ENCODE measurements at places on chromosomes 3 and 15.

DNA sequence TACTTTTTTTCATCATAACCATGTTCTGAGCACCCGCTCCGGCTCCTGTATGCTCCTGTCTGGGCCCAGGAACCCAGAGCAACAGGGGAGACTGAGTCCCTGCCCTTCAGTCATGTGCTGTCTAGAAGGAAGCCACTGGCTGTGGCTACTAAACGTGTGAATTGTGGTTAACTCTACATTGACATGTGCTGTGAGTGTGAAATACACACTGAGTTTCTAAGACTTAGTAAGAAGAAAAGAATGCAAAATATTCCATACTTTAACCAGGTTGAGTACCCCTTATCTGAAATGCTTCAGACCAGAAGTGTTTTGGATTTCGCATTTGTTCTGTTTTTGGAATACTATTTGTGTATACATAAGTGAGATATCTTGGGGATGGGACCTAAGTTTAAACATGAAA, 42.8 kb upstream of the CGNL1 start:
- DNase-seq: no peak

GRCh38 chr15:63381301-63382204, at the start of gene CA12:
Gene CA12, minus strand, starts transcription at chr15:63381846. Its CDS starts 126 bp downstream, at chr15:63381720.
- no peak for DNase-seq

- no peak for DNase-seq
These were observed 166.3 kb downstream of the NECTIN3 start for GRCh38 chr3:111237946-111238345.

GRCh38 chr3:14175383-14176037, 2.9 kb downstream of the XPC start:
- peak; percentile 62 for DNase-seq

DNA sequence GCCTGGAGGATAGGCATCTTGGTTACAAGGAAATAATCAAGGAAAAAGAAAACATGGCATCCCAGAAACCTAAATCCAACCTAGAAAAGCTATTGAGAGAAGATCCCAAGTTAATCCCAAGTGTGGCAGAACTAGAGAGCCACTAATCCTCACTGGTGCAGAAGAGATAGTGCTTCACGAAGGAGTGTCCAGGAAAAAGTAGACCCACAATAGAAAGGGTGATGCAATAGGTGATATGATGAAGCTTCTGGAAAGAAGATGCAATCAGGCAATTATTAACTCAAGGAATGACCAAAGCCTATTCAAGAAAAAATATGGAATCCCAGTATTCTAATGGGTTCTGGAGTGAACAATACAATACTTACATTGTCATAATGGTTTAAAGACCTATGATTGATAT, 95.2 kb downstream of the AQP9 start:
- DNase-seq: no peak

GRCh38 chr3:66004244-66004643, 34.5 kb downstream of the MAGI1 start:
- DNase-seq: no peak

DNA sequence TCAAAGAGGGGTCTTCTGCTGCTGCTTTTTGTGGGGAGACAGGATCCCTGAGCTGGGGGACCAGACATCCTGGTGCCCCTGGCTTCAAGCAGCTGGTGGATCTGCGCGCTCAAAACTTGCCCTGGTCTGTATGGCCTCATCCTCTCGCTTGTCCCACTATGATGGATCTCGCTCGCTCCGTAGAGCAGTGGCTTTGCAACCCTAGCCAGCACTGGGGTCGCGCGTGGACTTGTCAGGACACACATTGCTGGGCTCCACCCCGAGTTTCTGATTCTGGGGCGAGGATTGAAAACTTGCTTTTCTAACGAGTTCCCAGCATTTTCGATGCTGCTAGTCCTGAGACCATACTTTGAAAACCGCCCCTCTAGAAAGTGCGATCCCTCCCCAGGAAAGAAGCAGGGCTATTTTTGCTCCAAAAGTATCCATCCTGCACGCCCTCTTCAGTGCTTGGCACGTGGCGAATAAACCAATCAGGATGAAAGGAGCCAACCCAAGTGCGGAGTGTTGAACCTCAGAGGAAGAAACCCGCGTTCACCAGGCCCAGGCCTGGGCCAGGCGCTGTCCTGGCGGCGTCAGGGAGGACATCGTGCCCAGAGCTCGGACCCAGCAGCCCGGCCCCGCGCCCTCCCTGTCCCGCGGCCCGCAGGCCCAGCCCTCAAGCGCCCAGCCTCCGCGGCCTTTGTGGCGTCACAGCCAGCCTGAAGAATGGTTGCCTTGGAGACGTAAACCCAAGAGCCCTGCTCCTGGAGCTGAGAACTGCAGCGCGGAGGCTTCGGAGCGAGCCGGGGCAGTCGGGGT, at the start of gene CFAP100:
Gene CFAP100, plus strand, starts transcription at position 731 of the 798 bp plus-strand sequence. CDS start 1,092 bp downstream, outside the sequence.
- no peak for DNase-seq

DNA sequence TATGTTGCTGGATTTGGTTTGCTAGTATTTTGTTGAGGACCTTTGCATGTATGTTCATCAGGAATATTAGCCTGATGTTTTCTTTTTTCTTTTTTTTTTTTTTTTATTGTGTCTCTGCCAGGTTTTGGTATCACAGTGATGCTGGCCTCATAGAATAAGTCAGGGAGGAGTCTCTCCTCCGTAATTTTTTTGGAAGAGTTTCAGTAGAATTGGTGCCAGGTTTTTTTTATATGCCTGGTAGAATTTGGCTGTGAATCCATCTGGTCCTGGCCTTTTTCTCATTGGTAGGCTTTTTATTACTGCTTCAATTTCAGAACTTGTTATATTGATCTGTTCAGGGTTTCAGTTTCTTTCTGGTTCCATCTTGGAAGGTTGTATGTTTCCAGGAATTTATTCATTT, 165.8 kb downstream of the VPS8 start:
- no peak for DNase-seq

GRCh38 chr3:39755100-39755499, 54.3 kb upstream of the MYRIP start:
- DNase-seq: no peak

DNA sequence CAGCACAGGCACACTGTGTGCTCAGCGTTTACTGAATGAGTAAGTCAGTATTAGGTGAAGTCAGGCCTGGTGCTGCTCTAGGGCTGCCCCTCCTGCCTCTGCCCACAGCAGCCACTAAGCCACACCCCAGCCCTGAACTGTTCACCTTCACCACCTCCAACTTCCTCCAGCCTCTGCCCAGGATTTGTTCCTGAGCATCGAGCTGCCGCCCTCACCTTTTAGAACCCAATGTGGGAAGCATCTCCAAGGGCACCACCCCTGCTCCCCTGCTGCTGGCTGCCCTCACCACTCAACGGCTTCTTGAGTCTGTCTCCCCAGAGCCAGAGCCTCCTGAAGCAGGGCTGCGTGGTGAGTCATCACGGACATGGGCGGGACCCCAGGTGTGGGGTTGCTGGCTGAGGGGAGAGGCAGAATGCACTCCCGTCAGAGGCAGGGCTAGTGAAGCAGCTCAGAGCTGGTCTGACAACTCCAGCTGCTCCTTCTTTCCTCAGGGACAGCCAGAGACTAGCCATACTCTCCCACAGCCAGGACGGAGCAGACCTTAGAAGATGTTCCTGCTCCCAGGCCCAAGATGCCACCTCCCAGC, 5.8 kb downstream of the HYAL2 start:
- DNase-seq: no peak

DNA sequence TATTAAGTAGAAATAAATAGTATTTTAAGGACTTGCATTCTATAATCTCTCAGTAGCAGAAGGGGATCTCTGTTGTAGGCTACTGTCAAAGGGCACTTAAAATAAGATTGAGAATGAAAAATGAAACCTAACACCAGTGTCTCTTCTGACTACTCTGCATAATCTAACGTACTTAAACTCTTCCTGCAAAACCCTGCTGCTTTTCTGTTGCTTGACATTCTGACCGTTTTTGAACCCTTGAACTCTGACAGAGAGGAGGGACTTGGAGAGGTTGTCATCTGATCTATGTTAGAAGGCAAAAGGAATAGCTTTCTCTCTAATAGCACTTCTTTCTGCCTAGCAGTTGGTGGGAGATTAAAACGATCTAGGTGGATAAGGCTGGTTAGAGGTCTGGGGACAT, 204.6 kb downstream of the ZIC1 start:
- no peak for DNase-seq

GRCh38 chr3:158105710-158106253, 438 bp downstream of the SHOX2 start:
- no peak for DNase-seq

GRCh38 chr15:53115563-53115962, 325.4 kb upstream of the ONECUT1 start:
- no peak for DNase-seq

- DNase-seq: no peak
These were observed 98.8 kb upstream of the HACD2 start for GRCh38 chr3:123683505-123684154.

DNA sequence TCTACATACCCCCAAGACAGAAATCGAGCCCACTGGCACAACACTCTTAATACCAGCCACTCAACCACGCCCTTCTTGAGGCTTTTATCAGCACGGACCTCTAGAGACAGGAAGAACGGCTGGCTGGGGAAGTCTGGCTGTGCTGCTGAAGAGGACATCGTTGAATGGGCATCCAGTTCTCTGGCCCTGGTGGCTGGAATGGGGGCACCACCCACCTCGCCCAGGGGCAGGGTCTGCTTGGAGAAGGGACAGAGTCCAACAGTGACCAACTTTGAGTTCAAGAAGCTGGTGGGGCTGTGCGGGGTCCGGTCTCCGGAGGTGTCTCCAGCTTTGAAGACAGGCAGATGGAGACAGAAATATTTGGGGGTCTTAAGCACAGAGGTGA, 77.5 kb downstream of the ATP10A start:
- peak; percentile 10 for DNase-seq

DNA sequence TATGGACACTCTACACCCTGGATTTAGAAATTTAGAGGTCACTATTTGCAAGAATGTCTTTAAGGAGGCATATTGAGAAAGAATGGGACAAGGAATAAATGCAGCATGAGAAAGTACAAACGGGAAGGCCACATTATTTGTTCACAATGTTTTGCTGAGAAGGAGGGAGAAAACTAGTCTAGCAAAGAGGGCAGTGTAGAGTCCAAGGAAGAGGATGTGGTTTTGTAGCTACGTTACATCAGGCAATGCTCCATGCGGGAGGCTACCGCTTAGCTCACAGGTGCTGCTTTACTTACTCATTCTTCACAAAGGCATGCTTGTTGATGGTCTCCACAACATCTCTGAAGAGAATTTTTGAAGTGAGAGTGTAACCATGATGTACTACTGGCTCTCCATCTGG, 191.1 kb downstream of the PLCH1 start:
- DNase-seq: no peak

GRCh38 chr15:98217356-98217755, 256.9 kb downstream of the ARRDC4 start:
- no peak for DNase-seq

DNA sequence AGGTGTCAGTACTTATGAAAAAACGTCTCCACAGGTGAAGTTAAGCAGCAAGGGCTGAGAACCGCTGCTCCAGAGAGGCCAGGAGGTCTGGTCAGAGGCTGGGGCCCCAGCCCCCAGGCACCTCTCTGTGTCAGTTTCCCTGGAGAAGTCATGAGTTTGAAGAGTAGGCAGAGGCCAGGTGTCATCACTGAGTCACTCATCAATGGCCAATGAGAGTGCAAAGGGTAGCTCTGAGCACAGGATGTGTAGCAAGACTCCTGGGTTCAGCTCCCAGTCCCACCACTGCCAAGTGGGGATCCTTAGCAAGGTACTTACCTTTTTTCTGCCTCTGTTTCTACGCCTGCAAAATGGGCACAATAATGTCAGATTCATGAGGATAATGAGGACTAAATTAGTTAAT, 47.9 kb downstream of the CORO2B start:
- no peak for DNase-seq

Data from hematopoietic multipotent progenitor cell treated with erythropoietin and hydrocortisone succinate and interleukin-3 and kit ligand, for 8 days (in vitro differentiated cells).